Vagina (tissue), 2 donors: ENCODE measurements at places on chromosomes 13 and 19.

GRCh38 chr13:51632591-51633362 is 48.5 kb downstream of the WDFY2 start:
- no peaks in the 10 kb centered on the region for H3K36me3 ChIP-seq
- no peaks in the 10 kb centered on the region for H3K27me3 ChIP-seq
- DNase-seq, result no peak
- no peak overlapping the region for H3K4me3 ChIP-seq
- peaks cover 27% of the 10 kb centered on the region for H3K4me1 ChIP-seq

DNA sequence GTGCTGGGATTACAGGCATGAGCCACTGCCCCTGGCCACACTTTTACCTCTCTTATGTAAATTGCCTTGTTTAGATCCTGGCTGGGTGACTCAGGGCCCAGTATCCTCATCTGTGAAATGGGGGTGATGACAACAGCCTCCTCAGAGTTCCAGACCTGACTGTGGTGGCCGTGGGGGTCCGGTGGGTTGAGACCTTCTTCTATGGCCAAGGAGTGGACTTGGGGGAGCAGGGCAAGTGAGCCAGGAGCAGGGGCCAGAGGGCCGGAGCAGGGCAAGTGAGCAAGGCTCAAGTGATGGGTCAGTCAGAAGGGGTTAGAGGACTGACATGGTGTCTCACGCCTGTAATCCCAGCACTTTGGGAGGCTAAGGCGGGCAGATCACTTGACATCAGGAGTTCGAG is 28.7 kb upstream of the ADGRE5 start:
- H3K27me3 ChIP-seq, result no peaks in the 10 kb centered on the region
- DNase-seq, result no peak
- H3K4me3 ChIP-seq, result no peak overlapping the region
- H3K27ac ChIP-seq, result no peak overlapping the region
- no peaks in the 10 kb centered on the region for H3K4me1 ChIP-seq

GRCh38 chr13:32028711-32029110 is 2.9 kb upstream of the FRY start:
- no peak for DNase-seq
- H3K36me3 ChIP-seq, result no peaks in the 10 kb centered on the region
- H3K27ac ChIP-seq, result no peak overlapping the region
- peaks cover 10% of the 10 kb centered on the region for H3K4me1 ChIP-seq

DNA sequence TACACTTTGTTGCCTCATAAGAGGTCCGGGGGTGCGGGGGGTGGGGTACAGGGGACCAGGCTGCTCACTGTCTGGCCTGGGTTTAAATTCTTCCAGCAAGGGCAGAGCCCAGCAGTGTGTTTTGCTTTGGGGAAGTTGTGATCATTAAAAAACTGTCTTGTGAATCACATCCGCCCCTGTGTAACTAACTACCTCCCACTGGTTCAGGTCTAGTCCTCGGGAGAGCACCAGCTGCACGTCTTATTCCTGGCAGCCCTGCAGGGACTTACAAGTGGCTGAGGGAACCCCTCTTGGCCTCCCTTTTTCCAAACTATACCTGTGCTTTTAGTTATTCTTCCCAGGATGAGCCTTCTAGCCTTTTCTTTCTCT is 127.5 kb downstream of the SIPA1L3 start:
- no peaks in the 10 kb centered on the region for H3K27me3 ChIP-seq
- DNase-seq, result no peak
- peaks cover 14% of the 10 kb centered on the region for H3K4me1 ChIP-seq
- no peak overlapping the region for H3K4me3 ChIP-seq
- no peak overlapping the region for H3K27ac ChIP-seq

DNA sequence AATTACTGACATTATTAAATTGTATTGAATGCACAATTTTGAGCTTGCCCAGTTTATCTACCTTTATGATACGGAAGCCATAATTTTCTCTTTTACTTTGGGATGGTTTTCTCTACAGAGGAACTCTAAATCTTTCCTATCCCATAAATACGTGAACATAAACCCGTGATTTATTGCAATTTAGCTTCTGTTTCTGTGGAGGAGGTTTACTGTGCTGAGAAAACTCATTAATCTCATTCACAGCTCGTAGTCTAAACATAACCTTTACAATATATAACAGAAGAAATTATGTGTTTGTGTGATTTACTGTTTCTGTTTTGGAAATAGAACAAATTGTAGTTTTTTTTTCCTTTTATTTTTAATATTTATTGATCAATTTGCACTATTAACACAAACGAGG is 207.1 kb upstream of the PCDH9 start:
- no peaks in the 10 kb centered on the region for H3K4me1 ChIP-seq
- no peak for DNase-seq
- H3K36me3 ChIP-seq, result no peaks in the 10 kb centered on the region
- no peak overlapping the region for H3K27ac ChIP-seq

- no peaks in the 10 kb centered on the region for H3K36me3 ChIP-seq
- peaks cover 86% of the 10 kb centered on the region for H3K4me1 ChIP-seq
- no peak overlapping the region for H3K4me3 ChIP-seq
- DNase-seq, result no peak
Measured at GRCh38 chr13:106562301-106562700, 5.6 kb downstream of the ARGLU1 start.

GRCh38 chr13:114131583-114132418 is 622 bp downstream of the RASA3 start:
- H3K4me3 ChIP-seq, result peak overlapping the region; percentile 70
- no peaks in the 10 kb centered on the region for H3K36me3 ChIP-seq
- peak overlapping the region; percentile 90 for H3K27ac ChIP-seq
- no peak for DNase-seq
- peaks cover 50% of the 10 kb centered on the region for H3K4me1 ChIP-seq

GRCh38 chr13:37968555-37968954 is 99.0 kb upstream of the TRPC4 start:
- no peak overlapping the region for H3K4me3 ChIP-seq
- no peaks in the 10 kb centered on the region for H3K36me3 ChIP-seq
- no peak overlapping the region for H3K27ac ChIP-seq

- no peaks in the 10 kb centered on the region for H3K27me3 ChIP-seq
- DNase-seq, result no peak
- H3K36me3 ChIP-seq, result peaks cover 7% of the 10 kb centered on the region
- H3K4me3 ChIP-seq, result no peak overlapping the region
Measured at GRCh38 chr19:45071969-45072790, 4.1 kb downstream of the ZNF296 start.

- H3K27me3 ChIP-seq, result no peaks in the 10 kb centered on the region
- no peaks in the 10 kb centered on the region for H3K4me1 ChIP-seq
- H3K27ac ChIP-seq, result no peak overlapping the region
- DNase-seq, result no peak
- no peaks in the 10 kb centered on the region for H3K36me3 ChIP-seq
Measured at GRCh38 chr13:81304121-81304659, 963.3 kb upstream of the SPRY2 start.

DNA sequence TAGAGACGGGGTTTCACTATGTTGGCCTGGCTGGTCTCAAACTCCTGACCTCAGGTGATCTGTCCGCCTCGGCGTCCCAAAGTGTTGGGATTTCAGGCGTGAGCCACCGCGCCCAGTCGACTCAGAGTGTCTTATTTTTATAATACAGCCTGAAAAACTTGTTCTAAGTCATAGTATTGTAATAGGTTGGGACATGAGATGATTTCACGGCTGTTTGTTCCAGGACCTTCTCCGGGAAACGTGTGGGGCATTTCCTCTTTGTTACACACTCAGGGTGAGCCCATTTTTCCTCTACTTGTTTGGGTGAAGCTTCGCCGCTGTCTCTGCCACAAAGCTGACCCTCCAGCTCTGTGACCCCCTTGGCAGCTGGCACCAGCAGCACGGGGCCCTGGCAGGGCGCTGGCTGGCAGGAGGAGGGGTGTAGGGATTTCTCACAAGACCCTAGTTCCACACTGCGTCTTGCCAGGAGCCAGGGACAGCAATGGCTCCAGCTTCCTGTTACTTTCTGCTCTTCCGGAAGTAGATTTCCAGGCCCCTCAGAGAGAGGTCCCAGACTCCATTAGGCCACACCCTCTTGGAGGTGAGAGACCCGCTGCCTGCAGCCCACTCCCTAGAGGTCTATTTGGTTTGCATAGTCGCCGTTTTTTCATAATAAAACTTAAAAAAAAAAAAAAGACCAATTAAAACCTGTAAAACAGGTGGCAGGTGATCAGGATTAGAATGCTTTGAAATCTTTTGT is 15.6 kb downstream of the FGF21 start:
- H3K4me1 ChIP-seq, result no peaks in the 10 kb centered on the region
- peak overlapping the region; percentile 5 for H3K27ac ChIP-seq
- DNase-seq, result no peak
- no peaks in the 10 kb centered on the region for H3K27me3 ChIP-seq

DNA sequence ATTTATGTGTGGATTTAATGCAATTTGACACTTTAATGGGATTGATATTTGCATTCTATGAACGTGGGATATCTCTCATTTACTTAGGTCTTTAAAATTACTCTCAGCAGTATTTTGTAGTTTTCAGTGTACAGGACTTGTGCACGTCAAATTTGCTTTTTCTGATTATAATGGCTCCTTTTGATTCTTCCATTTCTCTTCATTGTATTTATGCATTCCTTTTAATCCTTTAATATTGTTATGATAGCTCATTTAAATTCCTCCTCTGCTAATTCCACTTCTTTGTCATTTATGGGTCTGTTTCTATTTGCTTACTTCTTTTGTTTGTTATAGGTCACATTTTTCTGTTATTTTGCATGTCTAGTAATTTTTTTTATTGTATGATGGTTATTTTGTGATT is 226.6 kb downstream of the ATP8A2 start:
- no peak overlapping the region for H3K27ac ChIP-seq
- H3K36me3 ChIP-seq, result no peaks in the 10 kb centered on the region

DNA sequence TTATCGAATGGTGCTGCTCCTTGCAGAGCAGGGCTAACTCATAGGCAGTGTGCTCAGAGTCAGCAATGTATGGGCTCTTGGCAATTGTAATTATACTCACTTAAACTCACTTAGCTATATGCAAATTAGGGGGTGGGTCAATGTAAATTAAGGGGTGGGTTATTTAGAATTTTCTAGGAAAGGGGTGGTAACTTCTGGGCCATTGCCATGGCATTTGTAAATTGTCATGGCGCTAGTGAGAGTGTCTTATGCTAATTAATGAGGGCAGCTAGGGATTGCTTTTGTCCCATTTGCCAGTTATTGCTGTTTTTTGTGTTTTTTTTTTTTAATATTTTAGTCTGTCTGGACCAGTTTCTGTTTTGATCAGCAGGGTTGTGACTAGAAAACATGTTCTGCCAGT is 68.4 kb downstream of the DIAPH3 start:
- no peak overlapping the region for H3K4me3 ChIP-seq
- no peaks in the 10 kb centered on the region for H3K36me3 ChIP-seq
- DNase-seq, result no peak
- H3K4me1 ChIP-seq, result no peaks in the 10 kb centered on the region
- no peak overlapping the region for H3K27ac ChIP-seq
- no peaks in the 10 kb centered on the region for H3K27me3 ChIP-seq

DNA sequence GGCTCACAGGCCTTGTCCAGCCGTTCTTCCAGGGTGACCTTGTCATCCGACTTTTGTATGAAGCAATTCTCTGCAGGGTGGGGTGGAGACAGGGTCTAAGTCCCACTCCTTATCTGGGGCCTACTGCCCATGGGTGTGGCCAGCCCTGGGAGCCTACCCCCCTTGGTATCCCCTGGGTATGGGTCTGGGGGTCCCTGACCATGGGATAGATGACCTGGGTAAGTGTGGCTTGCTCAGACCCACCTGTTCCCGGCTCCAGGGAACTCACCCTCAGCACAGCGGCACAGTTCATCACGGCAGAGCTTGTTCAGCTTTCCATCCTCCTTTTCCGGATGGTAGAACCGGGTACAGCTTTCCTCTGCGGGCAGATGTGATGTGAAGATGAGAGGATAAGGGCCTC is 9.2 kb upstream of the TNFSF14 start:
- H3K27me3 ChIP-seq, result no peaks in the 10 kb centered on the region
- no peak overlapping the region for H3K27ac ChIP-seq
- no peak for DNase-seq

- H3K4me1 ChIP-seq, result no peaks in the 10 kb centered on the region
- no peak overlapping the region for H3K27ac ChIP-seq
Measured at GRCh38 chr13:111389621-111390521, 69.4 kb downstream of the TEX29 start.

DNA sequence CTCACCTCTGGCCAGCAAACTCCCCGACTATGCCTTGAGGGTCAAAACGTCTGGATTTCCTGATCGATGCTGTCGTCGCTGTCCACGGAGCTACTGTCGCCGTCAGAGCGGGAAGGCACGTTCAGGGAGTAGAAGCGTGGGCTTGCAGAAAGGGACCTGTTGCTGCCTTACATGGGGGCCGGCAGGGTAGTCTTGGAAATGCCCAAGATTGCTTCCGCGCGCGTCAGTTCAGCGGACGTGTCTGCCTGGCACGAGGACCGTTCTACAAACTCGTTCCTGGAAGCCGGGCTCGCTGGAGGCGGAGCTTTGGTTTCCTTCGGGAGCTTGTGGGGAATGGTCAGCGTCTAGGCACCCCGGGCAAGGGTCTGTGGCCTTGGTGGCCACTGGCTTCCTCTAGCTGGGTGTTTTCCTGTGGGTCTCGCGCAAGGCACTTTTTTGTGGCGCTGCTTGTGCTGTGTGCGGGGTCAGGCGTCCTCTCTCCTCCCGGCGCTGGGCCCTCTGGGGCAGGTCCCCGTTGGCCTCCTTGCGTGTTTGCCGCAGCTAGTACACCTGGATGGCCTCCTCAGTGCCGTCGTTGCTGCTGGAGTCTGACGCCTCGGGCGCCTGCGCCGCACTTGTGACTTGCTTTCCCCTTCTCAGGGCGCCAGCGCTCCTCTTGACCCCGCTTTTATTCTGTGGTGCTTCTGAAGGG is 15.4 kb downstream of the RB1 start:
- H3K36me3 ChIP-seq, result peaks cover 9% of the 10 kb centered on the region
- no peak for DNase-seq
- peak overlapping the region; percentile 16 for H3K4me3 ChIP-seq

DNA sequence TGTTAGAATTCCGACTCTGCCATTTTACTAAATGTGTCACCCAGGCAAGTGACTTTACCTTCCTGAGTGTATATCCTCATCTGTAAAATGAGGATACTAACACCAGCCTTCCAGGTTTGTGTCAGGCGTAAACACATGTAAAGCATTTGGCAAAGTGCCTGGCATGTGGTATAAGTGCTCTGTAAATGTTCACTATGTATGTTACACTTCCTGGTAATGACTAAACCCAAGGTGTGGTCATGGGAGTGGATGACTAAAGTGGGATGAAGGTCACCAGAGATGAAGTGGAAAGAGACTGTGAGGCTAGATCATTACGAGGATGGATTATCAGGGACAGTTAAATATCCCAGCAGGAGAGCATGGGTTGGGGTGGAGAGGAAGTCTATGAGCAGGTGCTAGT is 25.6 kb downstream of the DEDD2 start:
- no peak overlapping the region for H3K4me3 ChIP-seq
- no peak overlapping the region for H3K27ac ChIP-seq
- no peaks in the 10 kb centered on the region for H3K36me3 ChIP-seq
- no peaks in the 10 kb centered on the region for H3K27me3 ChIP-seq
- DNase-seq, result no peak
- peaks cover 4% of the 10 kb centered on the region for H3K4me1 ChIP-seq

- H3K27ac ChIP-seq, result no peak overlapping the region
- H3K27me3 ChIP-seq, result no peaks in the 10 kb centered on the region
- no peaks in the 10 kb centered on the region for H3K36me3 ChIP-seq
- no peak overlapping the region for H3K4me3 ChIP-seq
- no peak for DNase-seq
Measured at GRCh38 chr19:35908973-35909683, 1.0 kb upstream of the TYROBP start.

- no peak for DNase-seq
- H3K27me3 ChIP-seq, result no peaks in the 10 kb centered on the region
- H3K4me3 ChIP-seq, result no peak overlapping the region
- H3K4me1 ChIP-seq, result no peaks in the 10 kb centered on the region
- no peak overlapping the region for H3K27ac ChIP-seq
Measured at GRCh38 chr13:67136157-67136556, 94.0 kb downstream of the PCDH9 start.
